ENCODE measurements at places on chromosomes 3 and 15.

- DNase-seq, result no peak
Observed at GRCh38 chr3:74897006-74897405, 282.5 kb upstream of the CNTN3 start.

DNA sequence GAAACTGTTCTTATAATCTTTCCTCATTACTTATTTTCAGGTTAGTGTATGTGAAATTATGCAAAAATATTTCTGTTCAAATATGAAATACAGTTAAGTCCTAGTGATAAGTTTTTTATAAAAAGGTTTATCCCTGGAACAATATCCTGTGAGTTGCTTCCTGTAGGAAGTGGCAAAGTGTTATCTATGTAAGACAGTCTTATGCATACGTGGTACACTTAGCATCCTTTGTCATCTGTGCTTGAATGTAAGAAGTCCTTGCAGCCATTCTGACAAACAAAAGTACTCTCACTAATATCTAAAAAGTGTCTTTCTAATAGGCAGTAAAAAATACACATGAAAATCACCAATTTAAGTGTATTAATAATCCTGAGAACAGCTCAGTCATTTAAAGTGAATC lies 372.5 kb upstream of the BCHE start:
- DNase-seq, result no peak

- DNase-seq, result no peak
Observed at GRCh38 chr3:174958671-174959328, 99.7 kb downstream of the NAALADL2 start.

DNA sequence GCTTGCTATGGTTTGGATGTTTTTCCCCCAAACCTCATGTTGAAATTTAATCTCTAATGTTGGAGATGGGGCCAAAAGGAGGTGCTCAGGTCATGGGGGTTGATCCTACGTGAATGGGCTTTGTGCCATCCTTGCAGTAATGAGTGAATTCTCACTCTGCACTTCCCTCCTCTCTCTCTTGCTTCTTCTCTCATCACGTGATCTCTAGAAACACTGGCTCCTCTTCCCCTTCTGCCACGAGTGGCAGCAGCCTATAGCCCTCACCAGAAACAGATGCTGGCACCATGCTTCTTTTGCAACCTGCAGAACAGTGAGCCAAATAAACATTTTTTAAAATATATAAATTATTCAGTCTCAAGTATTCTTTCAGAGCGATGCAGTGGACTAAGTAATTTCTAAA lies 13.3 kb upstream of the PLSCR1 start:
- DNase-seq, result no peak

DNA sequence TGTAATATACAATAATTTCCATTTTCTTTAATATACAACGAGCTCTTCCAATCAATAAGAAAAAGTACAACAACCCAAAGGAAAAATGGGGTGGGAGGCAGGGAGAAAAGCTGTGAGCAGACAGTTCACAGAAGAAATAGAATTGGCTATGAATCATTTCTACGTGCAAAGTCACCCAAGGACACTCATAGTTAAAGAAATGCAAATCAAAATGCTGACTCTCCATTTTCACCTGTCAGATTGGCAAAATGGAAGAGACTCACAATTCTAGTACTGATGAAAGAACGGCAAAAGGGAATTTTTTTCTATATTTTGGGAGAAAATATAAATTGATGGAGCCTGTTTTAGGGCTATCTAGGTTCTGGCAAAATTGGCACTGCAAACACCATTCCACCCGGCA lies 116.3 kb upstream of the MEF2A start:
- DNase-seq, result no peak

GRCh38 chr15:76177491-76178040 lies 117.8 kb downstream of the TMEM266 start:
- DNase-seq, result no peak

DNA sequence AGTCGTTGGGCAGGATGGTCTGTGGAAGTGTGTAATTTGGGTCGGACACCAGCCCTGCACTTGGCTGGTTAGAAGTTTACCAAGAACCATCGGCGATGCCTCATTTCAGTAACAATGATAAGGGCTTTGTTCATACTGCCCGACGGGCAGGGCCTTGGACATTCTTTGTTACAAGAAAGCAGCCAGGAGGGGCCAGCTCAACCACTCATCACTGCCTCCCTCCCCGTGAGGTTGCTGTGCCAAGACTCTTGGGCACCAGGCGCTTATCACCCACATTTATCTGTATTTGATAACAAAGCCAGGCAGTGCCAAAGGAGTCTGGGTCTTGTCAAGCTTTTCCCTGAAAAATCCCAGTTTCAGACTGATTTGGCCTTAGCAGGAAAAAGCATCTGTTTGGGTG lies 235.0 kb downstream of the ADAMTS17 start:
- DNase-seq, result no peak

DNA sequence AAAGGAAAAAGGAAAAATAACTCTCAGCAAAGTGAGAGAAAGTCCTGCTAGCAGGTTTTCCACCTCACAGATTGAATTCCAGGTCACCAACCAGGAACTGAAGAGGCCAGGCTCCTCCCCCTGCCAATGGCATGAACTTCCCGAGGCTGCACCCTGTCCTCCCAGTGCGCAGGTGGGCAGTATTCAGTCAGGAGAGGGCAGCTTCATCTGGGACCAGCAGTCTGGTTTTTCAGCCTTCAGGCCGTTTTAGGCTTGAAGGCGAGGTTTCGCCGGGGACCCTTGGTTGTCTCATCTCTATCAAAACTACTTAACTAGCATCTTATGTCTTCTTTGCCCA lies 41.2 kb downstream of the TRAT1 start:
- no peak for DNase-seq

DNA sequence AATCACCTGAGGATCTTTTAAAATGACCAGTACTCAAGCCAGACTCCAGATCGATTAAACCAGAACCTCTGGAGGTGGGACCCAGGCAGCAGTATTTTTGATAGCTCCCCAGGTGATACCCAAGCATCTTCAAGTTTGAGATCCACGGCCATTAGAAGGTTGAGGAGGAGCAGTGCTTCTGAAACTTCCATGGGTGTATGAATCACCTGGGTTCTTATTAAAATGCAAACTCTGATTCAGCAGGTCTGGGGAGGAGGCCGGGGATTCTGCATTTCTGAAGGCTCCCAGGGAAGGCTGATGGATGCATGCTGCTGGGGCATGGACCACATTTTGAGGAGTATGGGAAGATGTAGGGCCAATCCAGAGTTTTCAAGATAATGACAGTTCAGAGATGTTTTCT lies 55.4 kb downstream of the ATG7 start:
- DNase-seq, result no peak

GRCh38 chr3:197019535-197019934 lies 10.1 kb downstream of the MELTF start:
- DNase-seq, result no peak

DNA sequence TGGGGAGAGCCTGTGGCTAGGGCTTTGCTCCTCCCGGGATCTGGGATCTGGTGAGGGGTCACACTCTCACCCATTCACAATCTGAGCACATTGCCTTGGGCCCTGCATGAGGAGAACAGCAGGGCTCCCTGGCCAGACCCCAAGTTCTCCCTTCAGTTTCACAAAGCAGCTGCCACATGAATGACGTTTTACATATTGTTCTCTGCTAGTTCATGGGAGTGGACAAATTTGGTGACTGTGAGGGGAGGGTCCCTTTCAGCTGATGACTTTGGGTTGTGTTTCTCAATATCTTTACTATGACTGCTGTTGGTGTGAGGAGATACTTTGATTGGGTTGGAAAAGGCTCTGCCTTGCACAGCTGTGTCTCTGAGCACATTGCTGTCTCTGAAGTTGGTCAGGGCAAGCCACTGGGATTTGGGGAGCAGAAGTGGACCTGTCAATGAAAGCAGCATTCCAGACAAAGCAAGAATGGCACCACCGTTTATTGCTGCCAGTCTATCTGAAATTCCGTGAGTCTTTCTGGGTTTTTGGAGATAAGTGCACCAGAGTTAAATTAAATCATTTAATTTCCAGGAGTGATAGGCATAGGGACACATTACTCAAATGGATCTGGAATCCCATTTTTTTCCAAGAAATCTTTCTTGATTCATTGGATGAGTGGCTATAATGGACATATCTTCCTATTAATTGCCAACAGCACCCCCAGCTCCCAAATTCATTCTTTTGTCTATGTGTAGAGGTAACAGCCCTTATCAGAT lies 10.3 kb downstream of the TIMP4 start:
- DNase-seq, result no peak

DNA sequence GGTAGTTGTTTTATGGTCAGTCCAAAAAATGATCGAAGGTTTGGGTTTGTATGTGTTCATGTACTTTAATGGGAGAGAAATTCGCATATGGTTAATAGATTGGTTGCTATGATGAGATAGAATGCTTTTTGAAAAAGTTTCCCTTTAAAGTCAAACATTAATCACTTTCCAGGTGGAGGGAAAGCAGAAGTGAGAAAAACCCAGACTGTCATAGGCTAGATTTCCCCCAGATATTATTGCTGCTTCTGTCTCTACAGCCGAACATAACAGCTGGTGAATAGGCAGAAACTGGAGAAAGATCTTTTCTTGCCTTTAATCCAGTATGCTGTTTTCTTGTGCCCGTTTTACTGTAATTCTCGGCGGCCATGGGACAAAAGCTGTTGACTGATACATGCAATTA lies 287.6 kb downstream of the SOX2 start:
- DNase-seq, result no peak
